CD4-positive, alpha-beta T cell treated with Interleukin-12 subunit alpha and Interleukin-12 subunit beta, for 1 hour (primary cell): ENCODE measurements at places on chromosomes 2 and 18.

- DNase-seq, result no peak
Measured at GRCh38 chr2:218360453-218360852, 3.8 kb downstream of the CATIP start.

- no peak for DNase-seq
Measured at GRCh38 chr18:28767201-28767600, 590.3 kb upstream of the CDH2 start.

GRCh38 chr2:231159306-231159705, 34.5 kb upstream of the HTR2B start:
- no peak for DNase-seq

DNA sequence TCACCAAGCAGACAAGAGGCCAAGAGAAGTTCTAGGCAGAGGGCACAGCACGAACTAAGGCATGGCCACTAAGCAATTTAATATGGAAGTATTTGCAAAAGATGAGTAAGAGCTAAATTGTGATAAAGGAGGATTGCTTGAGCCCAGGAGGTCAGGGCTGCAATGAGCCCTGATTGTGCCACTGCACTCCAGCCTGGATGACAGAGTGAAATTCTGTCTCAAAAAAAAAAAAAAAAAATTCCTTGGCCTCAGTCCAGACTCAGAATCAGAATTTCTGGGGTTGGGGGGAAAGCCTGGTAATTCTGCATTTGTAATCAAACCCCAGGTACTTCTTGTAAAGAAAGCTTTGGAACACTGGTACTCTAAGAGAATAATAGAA, 46.8 kb upstream of the RTN4 start:
- DNase-seq, result no peak

DNA sequence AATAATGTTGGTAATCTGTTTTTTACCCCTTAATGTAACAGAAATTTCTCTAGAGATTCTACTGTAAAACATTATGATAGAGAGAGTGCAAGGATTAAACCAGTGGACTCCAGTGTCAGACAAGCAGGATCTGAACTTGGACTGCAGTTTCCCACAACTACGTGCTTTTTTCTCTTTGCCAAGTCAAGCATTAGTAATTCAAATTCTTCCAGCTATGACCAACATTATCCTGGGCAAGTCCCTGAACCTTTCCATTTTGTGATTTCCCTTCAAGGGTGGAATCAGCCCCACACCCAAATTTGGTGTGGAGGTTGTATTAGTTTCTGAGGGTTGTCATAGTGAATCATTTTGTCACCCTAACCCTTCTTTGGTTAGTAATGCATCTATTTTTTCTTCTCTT, 482.0 kb downstream of the ZNF516 start:
- DNase-seq, result no peak

DNA sequence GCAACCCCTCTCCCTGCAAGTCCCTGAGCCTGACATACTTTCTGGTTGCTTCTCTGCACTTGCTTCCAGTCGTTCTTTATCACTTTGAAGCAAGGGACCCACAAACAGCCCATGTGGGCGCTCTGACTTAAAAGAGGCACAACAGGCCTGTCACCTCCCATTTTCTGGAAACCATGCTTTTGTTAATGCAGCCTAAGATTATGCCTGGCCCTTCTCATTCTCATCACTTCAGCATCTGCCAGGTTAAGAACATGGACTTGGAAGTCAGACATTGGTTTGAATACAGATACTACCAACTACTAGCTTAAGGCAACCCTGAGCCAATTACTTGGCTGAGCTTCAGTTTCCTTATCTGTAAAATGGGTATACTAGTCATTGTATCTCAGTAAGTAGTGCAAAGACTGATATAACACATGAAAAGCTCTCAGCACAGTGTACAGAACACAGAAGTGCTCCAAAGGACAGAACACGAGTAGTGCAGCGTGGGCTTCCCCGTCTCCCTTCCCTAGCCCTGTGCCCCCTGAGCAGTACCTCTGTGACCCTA, 141.4 kb downstream of the TNS1 start:
- no peak for DNase-seq

DNA sequence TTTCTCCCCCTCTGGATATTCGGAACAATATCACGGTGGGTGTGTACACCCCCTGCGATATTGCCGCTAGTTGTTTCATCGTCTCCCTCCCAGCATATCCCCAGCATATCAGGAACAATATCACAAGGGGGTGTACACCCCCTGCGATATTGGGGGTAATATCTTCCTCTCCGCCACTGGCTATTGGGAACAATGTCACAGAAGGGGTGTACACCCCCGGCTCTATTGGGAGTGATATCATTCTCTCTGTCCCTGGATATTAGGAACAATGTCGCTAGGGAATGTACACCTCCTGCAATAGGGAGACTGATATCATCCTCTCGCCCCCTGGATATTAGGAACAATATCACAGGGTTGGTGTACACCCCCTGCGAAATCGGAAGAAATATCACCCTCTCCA, 1932.0 kb downstream of the SUCLG1 start:
- no peak for DNase-seq

GRCh38 chr2:12796657-12797056, 79.9 kb downstream of the TRIB2 start:
- no peak for DNase-seq

- no peak for DNase-seq
Measured at GRCh38 chr2:231132129-231132528, 7.3 kb upstream of the HTR2B start.

- no peak for DNase-seq
Measured at GRCh38 chr2:70182689-70183088, 8.1 kb downstream of the C2orf42 start.

- DNase-seq, result no peak
Measured at GRCh38 chr2:165149439-165149838, 54.4 kb downstream of the SCN3A start.

DNA sequence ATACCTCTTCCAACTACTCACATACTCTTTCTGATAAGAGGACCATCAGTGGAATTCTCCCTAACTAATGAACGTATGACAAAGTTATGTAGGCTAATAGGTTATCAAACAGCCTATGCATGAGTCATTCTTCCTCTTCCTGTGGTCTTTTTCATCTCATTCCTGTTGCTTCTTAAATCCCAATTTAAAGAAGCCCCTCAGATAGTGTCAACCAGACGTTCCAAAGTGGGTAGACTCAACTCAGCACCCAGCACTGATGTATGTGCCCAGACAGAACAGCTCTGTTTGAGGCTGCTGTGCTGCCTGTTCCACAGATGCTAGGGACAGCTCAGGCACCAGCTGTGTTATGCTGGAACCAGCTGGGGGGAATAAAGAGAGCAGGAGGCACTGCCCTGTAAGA, 52.6 kb downstream of the CXCR4 start:
- DNase-seq, result no peak
